ENCODE measurements at places on chromosomes 6 and 20.

DNA sequence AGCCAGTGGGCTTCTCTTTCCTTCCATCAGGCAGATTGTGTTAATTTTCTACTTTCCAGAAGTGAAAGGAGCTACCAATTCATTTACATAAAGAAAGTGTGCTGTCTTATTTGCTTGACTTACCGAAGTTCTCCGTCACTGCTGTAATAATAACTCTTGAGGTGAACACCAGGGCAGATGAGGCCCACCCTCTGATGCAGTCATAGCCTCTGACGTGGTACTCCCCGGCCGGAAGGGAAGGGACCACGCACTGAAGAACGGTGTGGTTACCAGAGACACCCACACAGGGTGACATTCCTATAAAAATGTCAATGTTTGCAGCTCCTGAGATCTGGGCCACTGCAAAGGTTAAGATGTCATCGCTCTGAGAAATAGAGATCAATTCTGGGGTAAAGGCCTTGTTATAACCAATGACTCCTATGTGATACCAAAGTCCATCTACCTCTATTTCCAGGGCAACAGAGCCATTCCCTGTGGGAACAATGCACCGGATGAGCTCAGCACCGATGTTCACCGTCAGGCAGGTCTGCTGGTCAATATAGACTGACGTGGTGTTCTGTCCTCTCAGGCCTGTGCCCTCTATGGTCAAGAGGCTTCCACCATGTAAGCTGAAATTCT lies 62.9 kb downstream of the PKHD1 start:
- DNase-seq, result no peak

DNA sequence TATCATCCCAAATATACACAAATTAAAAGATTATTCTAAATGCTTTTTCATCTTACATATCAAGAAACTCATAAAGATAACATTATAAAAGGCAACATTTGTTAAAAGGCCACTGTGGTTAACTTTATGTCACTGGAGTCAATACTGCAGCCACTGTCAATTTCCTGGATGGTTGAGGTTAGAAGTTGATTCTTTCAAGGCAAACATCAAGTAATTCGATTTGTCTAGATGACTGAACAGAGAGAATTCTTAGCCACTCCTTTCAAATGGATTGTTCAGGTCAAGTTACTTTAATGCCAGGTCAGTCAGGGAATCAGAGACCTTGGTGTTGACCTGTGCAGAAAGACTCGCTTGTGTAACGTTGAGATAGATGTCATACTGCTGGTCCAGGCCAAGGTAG lies 44.4 kb upstream of the SIM1 start:
- no peak for DNase-seq

DNA sequence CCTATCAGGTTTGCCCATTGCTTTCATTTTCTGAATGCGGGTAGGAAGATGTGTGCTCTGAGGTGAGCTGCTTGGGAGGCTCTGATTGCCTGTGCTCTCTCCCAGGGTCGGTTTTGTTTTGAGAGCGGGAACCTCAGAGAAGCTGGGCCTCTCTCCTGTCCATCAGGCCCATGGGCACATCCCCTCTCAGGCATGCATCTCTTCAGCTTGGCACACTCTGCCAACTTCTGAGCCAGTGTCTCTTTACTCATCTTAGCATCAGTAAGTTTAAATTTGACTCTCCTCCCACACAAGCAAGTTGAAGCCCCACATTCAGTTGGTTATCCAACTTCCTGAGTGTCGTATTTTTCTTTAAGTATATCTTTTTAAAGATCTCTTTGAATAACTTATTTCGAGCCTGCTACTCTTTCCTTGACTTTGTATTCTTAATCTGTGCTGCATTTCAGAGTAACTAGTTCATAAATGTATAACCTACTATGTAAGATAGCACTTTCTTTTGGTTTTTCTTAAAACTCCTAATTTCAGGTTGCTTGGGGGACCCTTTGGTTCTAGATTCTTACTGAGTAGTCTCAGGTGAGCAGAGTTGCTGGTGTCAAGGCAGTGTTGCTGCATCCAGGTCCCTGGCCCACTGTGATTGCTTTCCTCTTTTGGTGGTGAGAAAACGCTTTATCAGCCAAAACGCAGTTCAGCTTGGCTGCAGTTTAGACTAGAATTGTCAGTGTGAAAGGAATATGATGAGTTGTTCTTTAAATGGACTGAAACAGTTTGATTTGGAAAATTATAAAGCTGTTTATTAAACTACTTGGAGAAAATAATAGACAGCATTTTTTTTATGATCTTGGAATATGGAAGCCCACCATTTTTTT lies 54.8 kb downstream of the SNX9 start:
- no peak for DNase-seq

- DNase-seq, result no peak
Measured at GRCh38 chr6:113565306-113565705, 291.8 kb upstream of the MARCKS start.

DNA sequence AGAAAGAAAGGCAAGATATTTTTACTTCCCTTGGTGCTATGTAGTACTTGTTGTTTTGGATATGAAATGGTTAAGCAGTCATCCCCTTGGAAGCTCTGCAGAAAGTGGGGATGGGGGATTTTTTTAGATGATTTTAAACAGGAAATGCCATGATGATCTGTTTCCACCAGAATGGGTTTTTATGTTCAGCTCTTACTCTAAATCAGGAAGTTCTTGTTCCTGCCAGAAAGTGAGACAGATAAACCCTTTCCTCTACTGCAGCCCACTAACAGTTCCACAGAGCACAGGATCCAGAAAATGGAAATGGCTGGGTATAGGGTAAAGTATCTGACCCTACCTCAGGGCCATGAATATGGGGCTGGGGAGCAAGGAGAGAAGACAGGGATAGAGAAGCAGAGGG lies 32.1 kb upstream of the PPP1R3G start:
- DNase-seq, result no peak

DNA sequence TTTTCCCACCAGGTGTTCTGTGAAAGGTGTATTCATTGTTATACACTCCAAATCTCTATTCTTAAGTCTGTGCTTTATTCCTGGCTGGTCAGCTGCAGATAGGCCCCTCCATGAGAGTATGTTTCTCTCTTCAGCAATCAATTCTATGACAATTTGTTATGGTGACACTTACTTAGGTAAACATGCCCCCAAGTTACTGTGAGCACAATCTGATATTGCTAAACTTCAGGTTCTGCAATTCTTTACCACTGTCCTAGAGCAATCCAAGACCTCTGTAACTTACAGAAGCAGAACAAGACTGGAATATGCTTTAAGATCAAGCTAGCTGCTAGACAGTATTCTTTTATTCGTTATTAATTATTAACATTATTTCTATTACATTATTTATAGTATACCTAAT lies 391.9 kb downstream of the FRK start:
- no peak for DNase-seq

- DNase-seq, result no peak
Measured at GRCh38 chr6:40705354-40705753, 118.2 kb upstream of the LRFN2 start.

GRCh38 chr6:157325069-157325805 lies 1.9 kb upstream of the TMEM242 start:
- DNase-seq, result no peak

DNA sequence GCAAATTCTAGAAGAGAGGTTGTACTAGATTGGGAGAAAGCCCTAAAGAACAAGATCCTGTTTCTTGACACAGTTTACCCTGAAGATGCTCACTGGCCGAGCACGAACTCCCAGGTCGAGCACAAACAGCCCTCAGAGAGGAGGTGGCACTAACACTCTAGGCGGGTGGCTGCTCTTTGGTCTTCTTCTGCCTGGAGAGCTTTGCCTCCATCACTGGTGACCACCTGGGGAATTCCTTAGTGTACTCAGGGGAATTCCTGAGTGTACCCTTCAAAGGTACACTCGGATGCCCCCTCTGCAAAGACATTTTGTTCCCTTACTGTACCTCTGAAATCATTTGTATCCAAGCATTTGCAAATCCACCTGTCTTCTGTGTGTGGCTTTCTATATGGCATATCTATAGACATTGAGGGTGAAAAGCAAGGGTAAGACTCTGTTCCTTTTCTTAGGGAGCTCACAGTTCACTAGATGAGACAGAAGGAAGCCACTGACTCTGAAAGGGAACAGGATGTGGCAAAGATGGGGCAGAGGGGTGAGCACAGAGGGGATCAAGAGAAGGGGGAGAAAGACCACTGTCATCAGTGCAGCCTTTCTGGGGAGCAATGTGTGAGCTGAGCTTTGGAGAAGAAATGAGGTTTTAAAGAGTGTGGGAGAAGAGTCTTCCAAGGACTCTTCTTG lies 169.8 kb upstream of the PROKR2 start:
- no peak for DNase-seq

- DNase-seq, result peak; percentile 17
Measured at GRCh38 chr6:13710552-13711323, 897 bp downstream of the RANBP9 start.

- no peak for DNase-seq
Measured at GRCh38 chr6:25497383-25498040, 154.5 kb upstream of the SCGN start.

GRCh38 chr6:40807484-40807883 lies 220.3 kb upstream of the LRFN2 start:
- DNase-seq, result no peak

DNA sequence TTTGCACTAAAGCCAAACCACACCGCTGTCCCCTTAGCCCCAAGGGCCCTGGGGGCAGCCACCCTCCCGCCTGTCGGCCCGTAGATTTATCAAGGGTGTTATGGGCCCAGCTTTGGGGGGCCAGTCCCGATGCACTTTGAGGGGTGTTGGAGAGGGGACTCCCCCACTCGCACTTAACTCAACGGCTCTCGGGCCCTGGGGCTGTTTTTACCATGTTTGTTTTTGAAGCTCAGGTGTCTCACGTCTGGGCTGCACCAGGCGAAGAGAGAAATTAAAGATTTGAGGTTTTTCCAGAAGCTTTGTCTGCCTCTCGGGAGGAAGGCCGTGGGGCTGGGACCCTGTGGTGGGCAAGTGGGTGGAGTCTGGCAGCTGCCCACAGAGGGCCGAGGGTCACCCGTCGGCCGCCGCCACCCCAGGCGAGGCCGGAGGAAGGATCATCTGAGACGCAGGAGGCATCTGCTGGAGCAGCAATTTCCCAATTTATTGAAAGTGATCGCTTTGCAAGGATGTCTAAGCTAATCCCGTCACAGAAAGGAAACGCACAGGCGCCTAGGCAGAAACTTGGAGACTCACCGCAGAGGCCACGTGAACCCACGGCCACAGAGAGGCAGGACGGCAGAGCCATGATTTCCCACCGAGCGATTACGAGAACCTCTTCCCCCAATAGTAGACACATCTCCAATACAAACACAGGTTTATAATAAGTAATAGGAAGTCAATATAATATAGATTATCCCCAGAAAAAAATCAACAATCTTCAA lies 3.8 kb downstream of the SLC2A4RG start:
- DNase-seq, result no peak

- no peak for DNase-seq
Measured at GRCh38 chr6:45074439-45074838, 253.7 kb upstream of the RUNX2 start.

DNA sequence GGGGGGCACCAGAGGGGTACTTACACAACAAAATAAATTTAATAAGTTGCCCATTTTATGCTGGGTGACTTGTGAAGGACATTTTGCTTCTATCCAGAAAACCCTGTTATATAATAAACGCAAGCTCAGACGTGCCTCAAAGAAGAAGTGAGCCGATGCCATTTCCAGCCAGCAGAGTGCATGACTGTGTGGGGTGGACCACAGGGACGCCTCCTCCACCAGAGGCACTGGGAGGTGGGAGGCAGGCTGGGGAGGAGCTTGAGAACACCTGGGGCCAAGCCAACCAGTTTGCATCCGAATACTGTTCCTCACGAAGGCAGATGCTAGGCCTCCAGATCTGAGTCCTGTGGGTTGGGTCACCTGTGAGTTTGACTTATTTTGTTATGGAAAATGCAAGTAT lies 363.8 kb downstream of the RNGTT start:
- DNase-seq, result no peak

- DNase-seq, result no peak
Measured at GRCh38 chr6:22670605-22671004, 101.2 kb downstream of the HDGFL1 start.

- DNase-seq, result no peak
Measured at GRCh38 chr6:108453601-108454185, 107.0 kb upstream of the FOXO3 start.

DNA sequence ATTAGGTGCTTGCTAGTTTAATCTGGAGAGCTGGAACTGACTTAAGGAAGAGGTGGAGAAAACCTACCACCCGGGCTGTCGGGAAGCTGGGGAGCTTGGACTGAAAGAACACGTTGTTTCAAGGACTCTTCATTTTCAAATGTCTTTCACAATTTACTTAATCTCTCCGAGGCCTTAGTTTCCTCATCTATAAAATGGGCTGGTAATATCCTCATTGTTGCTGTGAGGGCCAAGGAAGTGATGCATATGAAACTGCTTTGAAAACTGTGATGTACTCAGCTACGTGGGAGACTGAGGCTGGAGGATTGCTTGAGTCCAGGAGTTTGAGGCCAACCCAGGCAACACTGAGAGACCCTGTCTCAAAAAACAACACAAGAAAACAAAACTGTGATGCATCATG lies 36.7 kb upstream of the NKX2-2 start:
- no peak for DNase-seq

GRCh38 chr6:137402143-137402680 lies 92.0 kb downstream of the OLIG3 start:
- no peak for DNase-seq

GRCh38 chr20:46523108-46523507 lies 9.7 kb upstream of the ZNF334 start:
- no peak for DNase-seq

DNA sequence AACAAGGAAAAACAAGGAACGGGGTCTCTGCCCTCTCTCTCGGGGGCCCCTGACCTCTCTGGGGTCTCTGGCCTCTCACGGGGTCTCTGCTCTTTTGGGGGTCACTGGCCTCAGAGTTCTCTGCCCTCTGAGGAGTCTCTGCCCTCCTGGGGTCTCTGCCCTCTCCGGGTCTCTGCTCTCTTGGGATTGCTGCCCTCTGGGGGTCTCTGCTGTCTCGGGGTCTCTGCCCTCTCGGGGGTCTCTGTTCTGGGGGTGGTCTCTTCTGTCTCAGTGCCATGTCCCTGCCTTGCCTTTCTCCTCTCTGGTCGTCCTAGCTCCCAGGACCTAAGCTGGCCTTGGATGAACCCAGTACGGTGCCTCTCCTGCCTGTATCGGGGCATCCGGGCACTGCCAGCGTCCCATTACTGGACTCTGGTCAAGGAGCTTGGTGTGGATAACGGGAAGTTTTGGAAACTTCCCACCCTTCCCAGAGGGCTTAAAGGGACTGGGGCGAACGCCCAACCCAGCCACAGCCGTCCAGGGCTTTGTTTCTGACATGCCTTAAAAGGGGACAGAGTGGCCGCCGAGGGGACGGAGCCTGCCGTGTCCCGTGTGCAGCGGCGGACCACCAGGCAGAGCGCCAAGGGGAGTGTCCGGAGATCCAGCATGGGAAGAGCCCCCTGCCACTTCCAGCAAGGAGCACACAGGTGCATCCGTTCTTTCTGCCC lies 24.7 kb upstream of the MRGBP start:
- no peak for DNase-seq

- no peak for DNase-seq
Measured at GRCh38 chr6:137261761-137262160, 42.6 kb upstream of the IFNGR1 start.

DNA sequence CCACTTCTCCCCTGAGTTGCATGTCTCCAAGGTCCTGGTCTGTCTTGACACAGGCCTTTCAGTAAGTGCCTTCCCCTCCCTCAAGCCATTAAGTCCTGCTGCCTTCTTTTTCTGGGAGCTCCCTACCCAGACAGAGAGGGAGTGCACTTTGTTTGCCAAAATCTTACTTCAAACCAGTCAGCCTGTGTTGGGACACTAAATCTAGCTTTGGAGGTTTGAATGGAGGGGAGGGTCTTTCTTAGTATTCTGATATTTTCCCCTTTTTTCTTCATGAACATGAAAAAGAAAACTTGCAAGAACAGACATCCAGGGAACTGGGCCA lies 170.7 kb upstream of the PMEPA1 start:
- DNase-seq, result no peak

- no peak for DNase-seq
Measured at GRCh38 chr20:22826306-22827230, 208.5 kb upstream of the SSTR4 start.

Data from effector CD8-positive, alpha-beta T cell (primary cell).